Glutamatergic neuron (in vitro differentiated cells): ENCODE measurements at places on chromosomes 7 and 10. TPM values are rescaled to one million over a fixed set of nuclear protein-coding genes. Genes with fewer than 3 reads are reported as not detected.

GRCh38 chr10:29828440-29828894 lies 193.7 kb upstream of the SVIL start:
- no peak overlapping the region for H3K27ac ChIP-seq
- no peaks in the 10 kb centered on the region for H3K36me3 ChIP-seq
- no peak overlapping the region for H3K4me3 ChIP-seq
- no peak for DNase-seq
- peaks cover 1% of the 10 kb centered on the region for H3K27me3 ChIP-seq
- peaks cover 2% of the 10 kb centered on the region for H3K4me1 ChIP-seq

- no peak overlapping the region for H3K27ac ChIP-seq
- H3K36me3 ChIP-seq, result no peaks in the 10 kb centered on the region
- peak; percentile 14 for DNase-seq
- H3K4me1 ChIP-seq, result no peaks in the 10 kb centered on the region
Observed at GRCh38 chr7:157558875-157559595, 222.2 kb downstream of the DNAJB6 start.

GRCh38 chr10:21831986-21832820 lies 171.3 kb downstream of the DNAJC1 start:
- no peaks in the 10 kb centered on the region for H3K4me1 ChIP-seq
- DNase-seq, result no peak
- no peak overlapping the region for H3K4me3 ChIP-seq
- H3K27ac ChIP-seq, result no peak overlapping the region

DNA sequence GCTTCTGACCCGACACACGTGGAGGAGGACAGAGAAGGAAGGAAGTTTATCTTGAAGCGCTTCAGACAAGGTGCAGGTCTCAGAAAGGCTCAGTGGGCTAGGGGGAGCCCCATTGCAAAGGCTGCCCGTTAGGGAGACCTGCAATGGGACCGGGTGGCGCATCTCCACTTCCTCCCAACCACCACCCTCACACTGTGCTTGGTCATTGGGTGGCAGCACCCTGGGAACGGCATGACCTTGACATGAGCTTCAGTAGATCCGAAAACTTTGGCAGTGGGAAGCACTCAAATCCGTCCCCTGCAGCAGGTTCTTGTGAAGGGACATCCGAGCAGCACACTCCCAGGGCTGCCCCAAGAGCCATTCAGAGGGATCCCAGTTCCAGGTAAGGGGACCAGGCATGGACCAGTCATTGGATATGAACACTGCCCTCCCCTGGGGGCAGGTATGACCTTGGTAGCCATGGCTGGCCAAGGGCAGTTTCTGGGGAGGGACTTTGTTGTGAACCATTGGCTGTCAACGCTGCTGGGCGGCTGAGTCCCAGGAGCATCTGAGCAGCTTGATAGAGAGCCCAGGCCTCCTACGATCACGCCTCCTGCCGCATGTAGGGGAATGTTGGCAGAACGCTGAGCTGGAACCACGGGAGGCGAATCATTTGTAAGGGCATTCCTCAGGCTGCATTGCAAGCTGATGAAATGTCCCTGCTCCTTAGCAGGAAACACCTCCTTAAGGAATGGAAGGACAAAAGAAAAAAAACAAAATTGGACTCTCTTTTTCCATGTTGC lies 31.7 kb downstream of the GALNTL5 start:
- H3K4me1 ChIP-seq, result no peaks in the 10 kb centered on the region
- no peaks in the 10 kb centered on the region for H3K36me3 ChIP-seq
- DNase-seq, result no peak
- peaks cover 5% of the 10 kb centered on the region for H3K27me3 ChIP-seq
- H3K27ac ChIP-seq, result no peak overlapping the region

DNA sequence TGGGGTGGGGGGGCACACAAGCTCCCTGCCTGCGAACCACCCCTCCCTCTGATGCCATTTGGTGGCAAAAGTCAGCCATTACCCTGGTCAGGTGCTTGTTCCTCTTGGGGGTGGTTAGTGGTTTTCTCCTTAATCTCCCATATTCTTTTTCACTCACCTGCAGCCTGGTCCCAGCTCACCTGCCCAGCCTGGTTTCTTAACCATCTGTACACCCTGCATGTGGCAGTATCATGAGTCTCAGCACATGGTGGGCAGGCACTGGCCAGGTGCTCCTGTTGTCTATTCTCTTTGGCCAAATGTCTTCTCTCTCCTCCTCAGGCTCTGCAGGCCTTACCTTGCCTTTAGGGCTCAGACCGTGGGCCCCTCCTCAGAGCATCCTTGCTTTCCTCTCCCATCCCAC lies 30.5 kb downstream of the OGDH start:
- peaks cover under 1% of the 10 kb centered on the region for H3K27me3 ChIP-seq
- H3K4me3 ChIP-seq, result no peak overlapping the region
- no peak for DNase-seq
- no peaks in the 10 kb centered on the region for H3K36me3 ChIP-seq

DNA sequence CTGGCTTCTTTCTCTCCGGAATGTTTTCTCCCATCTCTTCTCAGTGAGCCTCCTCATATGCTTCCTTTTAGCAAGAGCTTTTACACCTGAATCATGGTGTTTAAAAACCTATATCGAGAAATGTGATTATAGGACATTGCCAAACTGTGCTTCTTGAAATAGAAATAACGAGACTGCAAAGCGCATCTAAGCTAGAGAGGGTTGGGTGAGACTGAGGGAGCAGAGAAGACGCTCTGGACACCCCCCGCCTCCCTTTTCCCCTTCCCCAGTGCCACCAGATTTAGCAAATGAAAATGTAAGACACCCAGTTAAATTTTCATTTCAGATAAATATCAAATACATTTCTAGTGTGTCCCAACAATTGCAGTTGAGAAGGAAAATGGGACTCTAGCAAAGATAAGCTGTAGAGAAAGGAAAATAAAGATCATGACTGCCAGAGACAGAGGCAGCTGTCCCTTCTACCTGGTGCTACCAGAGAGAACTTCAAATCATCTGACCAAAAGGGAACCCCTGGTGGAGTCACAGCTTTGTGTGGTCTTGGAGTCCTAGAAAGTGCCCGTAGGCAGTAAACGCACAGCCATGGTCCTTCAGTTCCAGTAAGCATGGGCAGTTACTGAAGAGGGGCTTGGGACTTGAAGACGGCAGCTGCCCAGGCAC lies 14.6 kb downstream of the GSDME start:
- DNase-seq, result no peak
- no peaks in the 10 kb centered on the region for H3K27me3 ChIP-seq
- H3K4me3 ChIP-seq, result no peak overlapping the region

DNA sequence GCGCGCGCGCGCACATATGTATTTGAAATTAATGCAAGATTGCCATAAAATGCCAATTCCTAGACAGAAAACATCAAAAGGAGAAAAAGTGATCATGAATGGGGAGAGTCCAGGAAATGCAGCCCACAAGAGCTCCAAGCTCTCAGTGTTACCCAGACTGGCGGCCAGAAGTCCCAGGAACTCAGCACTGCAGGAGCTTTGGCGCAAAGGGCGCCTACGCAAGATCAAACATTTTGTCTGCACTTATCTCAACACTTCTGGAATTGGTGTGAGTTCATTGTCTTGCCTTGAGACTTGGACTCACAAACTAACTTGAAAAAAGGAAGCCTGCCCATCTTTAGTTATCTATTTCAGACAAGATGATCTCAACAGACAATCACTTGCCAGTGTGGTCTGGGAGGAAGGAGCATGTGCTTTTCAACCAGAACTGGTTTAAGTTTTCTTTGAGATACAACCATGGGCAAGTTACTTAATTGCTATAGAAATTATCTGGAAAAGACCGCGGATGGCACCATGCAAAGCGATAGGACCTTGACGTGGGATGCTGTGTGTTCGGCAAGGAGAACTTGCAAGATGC lies 77.2 kb downstream of the KIAA1549 start:
- H3K27me3 ChIP-seq, result peaks cover 4% of the 10 kb centered on the region
- no peak overlapping the region for H3K4me3 ChIP-seq
- no peak overlapping the region for H3K27ac ChIP-seq

DNA sequence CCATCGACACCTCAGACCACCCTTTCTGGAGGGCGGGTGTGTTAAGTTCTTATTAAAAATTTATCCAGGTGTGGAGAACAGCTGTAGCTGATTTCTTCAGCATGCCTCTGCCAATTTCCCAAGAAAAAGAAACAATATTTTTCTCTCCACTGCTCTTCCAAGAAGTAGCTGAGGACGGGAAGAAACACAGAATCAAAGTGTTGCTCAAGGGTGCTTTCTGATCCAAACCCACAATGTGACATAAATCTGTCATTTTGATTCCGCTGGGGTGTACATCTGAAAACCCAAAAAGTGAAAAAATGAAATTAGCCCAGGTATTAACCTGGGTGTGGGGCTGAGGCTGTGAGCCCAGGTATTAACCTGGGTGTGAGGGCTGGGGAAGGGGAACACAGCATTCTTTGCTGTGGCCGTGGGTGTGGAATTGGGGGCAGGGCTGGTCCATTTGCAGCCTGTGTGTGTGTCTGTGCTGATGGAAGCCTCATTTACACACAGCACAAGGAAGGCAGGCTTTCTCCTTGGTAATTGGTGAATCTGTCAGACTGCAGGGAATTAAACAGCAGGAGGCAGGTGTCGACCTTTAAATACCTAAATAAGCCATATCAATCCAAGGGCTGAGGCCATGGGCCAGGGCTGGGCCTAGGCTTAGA lies 48.4 kb upstream of the CCDC3 start:
- peaks cover 9% of the 10 kb centered on the region for H3K4me1 ChIP-seq
- peak overlapping the region; percentile 68 for H3K27ac ChIP-seq
- no peaks in the 10 kb centered on the region for H3K27me3 ChIP-seq
- DNase-seq, result peak; percentile 17

Gene GPR26
- total RNA-seq, result 0.10 TPM
